ENCODE measurements at places on chromosomes 13 and 19. TPM values are rescaled to one million over a fixed set of nuclear protein-coding genes. Genes with fewer than 3 reads are reported as not detected.

NEK3 gene
- polyA plus RNA-seq: 6.4 TPM

PLIN4 gene
- 0.07 TPM for polyA plus RNA-seq

CEACAM7 gene
- not detected for polyA plus RNA-seq

C13orf46 gene
- 0.05 TPM for polyA plus RNA-seq

GNG7 gene
- 0.07 TPM for polyA plus RNA-seq

LRP3 gene
- polyA plus RNA-seq: not detected

LGALS7 gene
- polyA plus RNA-seq: not detected

TLE2 gene
- polyA plus RNA-seq: 10.5 TPM

KIR2DL4 gene
- not detected for polyA plus RNA-seq

GARIN5A gene
- polyA plus RNA-seq: 0.17 TPM

HSPB6 gene
- polyA plus RNA-seq: not detected

MCEMP1 gene
- polyA plus RNA-seq: 0.65 TPM

ZNF540 gene
- polyA plus RNA-seq: 0.32 TPM

LGALS16 gene
- not detected for polyA plus RNA-seq

FPR3 gene
- polyA plus RNA-seq: 0.25 TPM

NCR1 gene
- polyA plus RNA-seq: 0.88 TPM

ZNF667 gene
- not detected for polyA plus RNA-seq

CCDC169 gene
- polyA plus RNA-seq: 12.4 TPM

CCL25 gene
- not detected for polyA plus RNA-seq

RFPL4AL1 gene
- polyA plus RNA-seq: not detected

CBARP gene
- 6.3 TPM for polyA plus RNA-seq

Measured in K562 (cell line).